DMS53 (cell line): ENCODE measurements at places on chromosomes 1 and 21.

DNA sequence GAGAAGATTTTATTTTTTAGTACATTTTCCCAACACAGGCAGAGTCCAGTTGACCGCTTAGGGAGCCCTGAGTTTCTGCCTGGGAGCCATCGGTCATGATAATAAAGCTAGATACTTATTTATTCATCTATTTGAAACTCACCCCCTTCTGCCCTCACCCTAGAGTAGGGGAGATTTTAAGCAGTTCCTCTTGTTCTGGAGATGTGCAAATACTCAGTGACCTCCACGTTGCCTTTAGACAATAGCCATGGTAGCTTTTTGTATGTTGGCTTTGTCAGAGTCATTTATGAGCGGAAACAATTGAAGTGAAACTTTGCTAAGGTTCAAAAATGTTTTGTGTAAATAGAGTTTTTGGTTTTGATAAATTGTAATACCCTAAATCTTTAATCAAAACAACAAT is 45.7 kb upstream of the PLPPR4 start:
- DNase-seq, result no peak

GRCh38 chr1:232508130-232508701 is 121.7 kb downstream of the SIPA1L2 start:
- DNase-seq, result no peak

GRCh38 chr1:63623952-63624351 is 30.7 kb downstream of the PGM1 start:
- DNase-seq, result no peak

- DNase-seq, result no peak
Measured at GRCh38 chr1:17306407-17306806, 1.6 kb upstream of the PADI4 start.

DNA sequence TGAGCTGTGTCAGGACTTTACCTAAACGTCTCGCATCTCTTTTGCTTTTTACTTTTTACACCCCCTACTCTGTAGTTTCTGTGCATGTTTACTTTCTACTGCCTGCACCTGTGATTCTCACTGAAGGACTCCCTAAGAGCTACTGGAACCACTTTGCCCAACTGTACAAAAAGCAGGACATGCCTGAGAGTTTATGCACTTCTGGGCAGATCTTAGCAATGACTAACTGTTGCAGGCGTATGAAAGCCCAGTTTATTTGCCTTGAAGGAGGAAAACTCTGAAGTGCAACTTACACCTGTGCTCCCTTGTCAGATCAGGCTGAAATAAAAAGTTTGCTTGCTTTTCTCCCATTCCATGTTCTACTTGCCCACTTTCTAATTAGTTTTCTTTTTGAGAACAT is 467.0 kb upstream of the USP24 start:
- peak; percentile 70 for DNase-seq

GRCh38 chr1:62452951-62453350 is 16.1 kb downstream of the USP1 start:
- no peak for DNase-seq

- DNase-seq, result peak; percentile 81
Measured at GRCh38 chr1:95041491-95042165, 31.1 kb downstream of the ALG14 start.

GRCh38 chr1:165369255-165369848 is 12.8 kb upstream of the LMX1A start:
- DNase-seq, result peak; percentile 65

GRCh38 chr1:97271916-97272788 is 550.6 kb downstream of the PTBP2 start:
- peak; percentile 62 for DNase-seq

DNA sequence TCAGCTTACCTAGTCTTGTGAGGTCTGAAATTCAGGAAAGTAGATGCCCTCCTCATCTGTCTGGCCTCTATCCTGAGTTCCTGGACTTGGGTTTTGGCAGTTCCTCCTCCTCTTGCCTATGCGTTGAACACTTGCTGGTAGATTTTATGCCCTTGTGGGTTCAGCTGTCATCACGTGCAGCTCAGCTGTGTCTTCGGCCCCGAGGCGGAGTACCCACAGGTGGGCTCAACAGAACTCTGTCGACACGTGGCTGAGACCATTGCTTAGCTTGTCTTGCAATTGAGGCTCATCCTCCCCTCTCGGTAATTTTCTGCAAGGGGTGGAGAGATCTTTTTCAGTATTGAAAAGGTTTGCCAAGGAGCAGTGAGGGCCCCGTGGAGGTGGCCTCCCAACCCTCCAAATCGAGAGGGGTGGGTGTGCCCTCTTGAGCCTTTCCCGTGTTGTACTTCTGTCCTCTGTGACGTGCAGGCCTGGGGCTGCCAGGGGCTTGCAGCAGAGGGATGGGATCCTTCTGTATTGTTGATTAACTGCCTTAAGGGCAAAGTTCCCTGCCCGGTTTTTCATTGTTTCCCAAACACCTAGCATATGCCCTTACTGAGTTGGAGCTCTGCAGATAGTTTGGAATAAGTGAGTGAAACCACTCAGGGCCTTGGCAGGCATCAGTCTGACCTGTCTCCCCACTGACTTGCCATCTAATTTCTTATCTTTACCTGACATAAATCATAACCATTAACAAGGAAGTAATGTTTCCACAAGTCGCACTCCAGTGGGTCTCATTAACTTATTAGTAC is 2.9 kb downstream of the CENPS start:
- DNase-seq, result no peak

DNA sequence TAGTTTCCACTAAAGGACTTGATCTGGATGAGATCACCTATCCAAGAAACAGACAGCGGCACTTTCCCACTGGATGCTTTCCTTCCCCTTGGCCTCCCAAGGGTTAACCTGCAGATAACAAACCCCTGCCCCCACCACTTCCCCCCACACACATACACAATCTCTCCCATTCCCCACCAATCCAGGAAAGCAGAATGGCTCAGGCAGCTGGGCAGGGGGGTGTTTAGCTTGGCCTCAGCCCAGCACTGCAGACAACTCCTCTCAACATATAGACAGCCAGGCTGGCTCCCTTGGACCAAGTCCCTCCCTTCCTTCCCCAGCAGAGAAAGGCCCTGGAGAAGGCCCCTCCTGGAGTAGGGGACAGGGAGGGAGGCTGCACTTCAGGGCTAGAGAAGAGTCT is 24.6 kb downstream of the PLEKHA6 start:
- DNase-seq, result no peak

DNA sequence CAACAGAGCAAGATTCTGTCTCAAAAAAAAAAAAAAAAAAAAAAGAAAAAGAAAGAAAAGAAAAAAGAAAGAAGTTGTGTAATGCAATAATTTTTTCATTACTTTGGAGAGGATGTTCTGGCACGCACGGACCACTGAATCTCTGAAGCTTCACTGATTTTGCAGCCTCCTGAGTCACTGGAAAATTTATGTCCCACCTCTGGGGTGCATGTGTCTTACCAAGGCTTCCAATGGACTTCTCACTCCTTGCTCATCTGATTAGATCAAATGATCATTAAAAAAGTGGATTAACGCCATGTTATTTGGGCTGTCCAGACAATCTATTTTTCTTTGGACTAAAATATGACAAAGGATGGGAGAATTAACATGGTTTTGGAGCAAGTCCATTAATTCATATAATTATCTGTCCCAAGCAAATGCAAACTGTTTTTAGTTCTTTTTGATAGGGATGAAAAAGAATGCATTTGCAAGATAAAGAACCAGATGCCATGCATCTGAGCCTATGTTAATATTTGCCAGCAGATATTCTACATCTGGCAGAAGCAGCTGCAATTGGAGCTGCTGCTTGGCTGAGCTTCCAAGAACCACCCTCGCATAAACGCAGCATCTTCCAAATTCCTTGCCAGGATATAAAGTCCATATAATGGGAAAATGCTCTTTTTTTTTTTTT is 10.1 kb upstream of the MAP1LC3C start:
- no peak for DNase-seq

GRCh38 chr1:160261556-160261892 is 825 bp downstream of the DCAF8 start:
- peak; percentile 95 for DNase-seq

GRCh38 chr1:11795238-11795890 is 10.4 kb downstream of the MTHFR start:
- DNase-seq, result no peak
